ENCODE measurements at places on chromosomes 2 and 18. TPM values are rescaled to one million over a fixed set of nuclear protein-coding genes. Genes with fewer than 3 reads are reported as not detected.

MDH1 gene
- 182 TPM for total RNA-seq

ZNF532 gene
- total RNA-seq: 6.1 TPM

FAM228A gene
- not detected for total RNA-seq

KIAA2012 gene
- not detected for total RNA-seq

- no peak for DNase-seq
Observed at GRCh38 chr2:189676471-189676870, 2.0 kb downstream of the ANKAR start.

GRCh38 chr2:96594282-96594681 lies 43.8 kb downstream of the KANSL3 start:
- DNase-seq: no peak

GRCh38 chr2:38666556-38666910 lies 619 bp downstream of the GALM start:
- DNase-seq: no peak

Data from CD8-positive, alpha-beta memory T cell (primary cell).